G401 (cell line): ENCODE measurements at places on chromosomes 5 and 9. TPM values are rescaled to one million over a fixed set of nuclear protein-coding genes. Genes with fewer than 3 reads are reported as not detected.

DNA sequence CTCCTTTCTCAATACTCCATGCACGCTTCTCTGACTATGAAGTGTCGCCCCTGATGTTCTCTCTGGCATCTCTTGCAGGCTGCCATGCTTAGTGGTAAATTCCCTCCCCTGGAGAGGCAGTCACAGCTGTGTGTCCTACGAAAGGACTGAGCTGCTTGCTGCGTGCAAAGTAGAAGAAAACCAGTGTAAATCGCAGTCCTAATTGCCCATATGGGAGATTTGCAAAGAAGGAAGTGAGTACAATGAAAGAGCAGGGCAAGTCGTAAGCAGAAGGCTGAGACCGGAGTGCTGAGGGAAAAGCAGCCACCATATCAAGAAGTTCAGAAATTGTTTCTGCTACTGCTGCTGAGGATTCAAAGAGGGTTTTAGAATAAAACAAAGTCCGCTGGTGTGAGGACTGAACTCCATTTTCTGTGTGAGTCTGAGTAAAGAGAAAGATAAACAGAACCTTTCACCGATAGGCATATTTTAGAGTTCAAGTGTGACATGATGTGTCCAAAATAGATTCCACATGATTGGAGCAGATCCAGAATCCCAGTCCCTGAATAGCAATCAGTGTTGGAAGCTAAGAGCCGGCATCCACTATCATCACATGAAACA is 507.8 kb upstream of the MPDZ start:
- no peak for DNase-seq

DNA sequence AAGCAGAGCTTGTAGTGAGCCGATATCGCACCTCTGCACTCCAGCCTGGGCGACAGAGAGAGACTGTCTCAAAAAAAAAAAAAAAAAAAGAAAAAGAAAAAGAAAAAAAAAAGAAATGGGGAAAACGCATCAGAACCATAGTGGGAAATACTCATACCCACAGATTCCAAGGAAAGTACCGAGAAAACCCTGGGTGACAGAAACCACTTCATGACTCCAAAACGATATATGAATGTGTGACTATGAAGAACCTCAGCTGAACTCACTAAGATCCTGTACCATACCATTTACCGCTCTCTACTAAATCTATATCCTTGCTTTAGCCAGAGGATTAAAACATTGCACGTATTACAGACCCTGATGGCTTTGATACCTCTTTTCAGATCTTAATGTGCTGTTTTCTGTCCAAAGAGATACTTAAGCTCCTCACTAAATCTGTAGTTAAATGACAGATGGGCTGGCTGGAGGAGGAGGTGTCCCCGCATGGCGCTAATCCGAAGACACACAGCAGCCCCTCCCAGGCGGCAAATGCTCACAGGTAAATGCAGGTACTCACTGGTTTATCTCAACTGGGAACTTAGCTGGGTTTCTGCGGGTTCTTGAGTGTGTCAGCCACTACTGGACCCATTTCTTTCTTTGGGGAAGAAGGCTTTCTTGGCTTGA is 2.8 kb downstream of the LPCAT1 start:
- DNase-seq, result peak; percentile 56

DNA sequence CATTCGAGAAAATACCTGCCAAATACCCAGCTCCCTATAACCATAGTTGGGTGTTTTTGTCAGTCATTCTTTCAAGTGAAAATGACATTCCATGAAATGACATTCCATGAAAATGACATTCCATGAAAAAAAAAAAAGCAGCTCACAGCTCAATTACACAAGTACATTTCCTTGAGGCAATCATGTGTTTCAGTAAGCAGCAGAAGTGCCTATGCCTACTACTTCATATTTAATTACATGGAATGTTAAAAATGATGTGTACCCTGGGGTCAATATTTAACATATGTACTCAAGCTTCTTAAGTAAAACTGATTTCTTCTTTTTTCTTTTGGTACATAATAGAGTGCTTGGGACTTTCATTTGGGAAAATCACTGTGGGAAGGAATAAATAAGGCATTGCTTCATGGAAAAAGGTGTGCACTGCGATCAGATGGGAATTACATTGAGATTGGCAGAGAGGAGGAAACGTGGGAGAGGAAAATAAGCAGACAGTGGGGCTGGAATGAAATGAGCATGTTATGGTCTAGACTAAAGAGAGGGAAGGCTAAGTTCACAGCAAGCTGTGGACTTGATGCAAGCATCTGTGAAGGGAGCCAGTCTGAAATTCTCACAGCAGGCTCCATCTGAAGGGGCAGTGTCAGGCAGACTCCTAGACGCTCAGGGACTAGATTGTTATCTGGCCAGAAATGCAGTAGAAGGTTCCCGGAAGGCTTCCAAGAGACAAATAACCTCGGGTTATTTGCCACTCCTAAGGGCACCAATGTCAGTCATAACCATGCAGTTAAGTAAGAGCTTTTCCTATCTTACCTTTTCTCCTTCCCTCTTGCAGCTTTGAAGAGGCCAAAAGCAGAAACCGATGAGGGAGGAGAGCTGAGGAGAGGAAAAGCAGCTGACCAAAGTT is 15.2 kb upstream of the SPATA9 start:
- DNase-seq, result no peak

DNA sequence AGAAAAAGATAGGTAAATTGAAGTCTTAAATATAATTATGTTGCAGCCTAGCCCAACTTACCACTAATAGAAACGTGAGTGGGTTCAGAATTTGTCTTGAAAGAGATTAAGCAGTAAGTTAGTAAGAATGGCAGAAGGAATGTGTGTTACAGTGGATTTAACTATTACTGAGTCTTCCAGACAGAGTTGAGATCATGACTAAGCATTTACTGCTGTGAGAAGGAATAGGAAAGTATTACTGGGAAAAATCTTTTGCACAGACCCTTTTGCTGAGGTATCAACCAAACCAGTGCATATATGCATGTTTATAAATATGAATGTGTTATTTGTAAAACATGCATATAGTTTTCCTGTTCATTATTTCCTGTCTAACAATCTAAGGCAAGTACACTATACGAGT is 112.8 kb upstream of the EFNA5 start:
- no peak for DNase-seq

DNA sequence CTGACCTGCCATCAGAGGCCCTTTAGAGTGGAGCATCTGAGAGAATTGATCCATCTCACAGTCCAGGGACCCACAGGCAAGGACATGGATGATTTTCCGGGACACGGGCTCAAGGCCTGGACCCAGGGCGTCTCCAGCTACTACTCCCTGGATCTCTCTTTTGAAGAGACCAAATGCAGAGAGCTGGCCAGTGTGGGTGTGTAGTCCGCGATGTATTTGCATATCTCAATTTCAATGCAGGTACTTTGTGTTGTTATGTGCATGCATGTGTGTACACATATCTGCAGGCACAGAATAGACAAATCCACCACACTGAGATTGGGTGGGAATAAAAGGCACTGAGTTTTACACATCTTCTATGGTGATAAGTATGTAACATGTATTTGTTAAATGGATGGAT is 30.8 kb upstream of the ASTN2 start:
- DNase-seq, result no peak

The NUTM2G gene
- total RNA-seq, result not detected in 2 replicates

The ERAP2 gene
- 0.18 and 0.68 TPM in 2 replicates for total RNA-seq

GRCh38 chr5:14417276-14417730 is 164.3 kb upstream of the OTULINL start:
- no peak for DNase-seq

- DNase-seq, result no peak
Observed at GRCh38 chr5:116573279-116573701, 1.3 kb downstream of the SEMA6A start.

DNA sequence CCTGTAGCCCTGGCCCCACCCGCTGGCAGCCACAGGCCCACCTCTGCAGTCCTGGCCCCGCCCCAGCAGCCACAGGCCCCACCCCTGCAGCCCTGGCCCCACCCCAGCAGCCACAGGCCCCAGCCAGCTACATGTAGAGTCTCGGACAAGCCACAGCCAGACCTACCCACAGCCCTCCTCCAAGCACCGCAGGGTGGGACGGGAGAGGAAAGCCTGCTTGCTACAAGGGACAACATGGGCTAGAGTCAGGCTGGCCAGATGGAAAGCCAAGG is 49.5 kb upstream of the SARDH start:
- DNase-seq, result peak; percentile 2

The SLC22A4 gene
- 0.31 TPM in 1 of 2 replicates, not detected in the other for total RNA-seq

- DNase-seq, result no peak
Observed at GRCh38 chr5:75433814-75434506, 77.5 kb downstream of the CERT1 start.

DNA sequence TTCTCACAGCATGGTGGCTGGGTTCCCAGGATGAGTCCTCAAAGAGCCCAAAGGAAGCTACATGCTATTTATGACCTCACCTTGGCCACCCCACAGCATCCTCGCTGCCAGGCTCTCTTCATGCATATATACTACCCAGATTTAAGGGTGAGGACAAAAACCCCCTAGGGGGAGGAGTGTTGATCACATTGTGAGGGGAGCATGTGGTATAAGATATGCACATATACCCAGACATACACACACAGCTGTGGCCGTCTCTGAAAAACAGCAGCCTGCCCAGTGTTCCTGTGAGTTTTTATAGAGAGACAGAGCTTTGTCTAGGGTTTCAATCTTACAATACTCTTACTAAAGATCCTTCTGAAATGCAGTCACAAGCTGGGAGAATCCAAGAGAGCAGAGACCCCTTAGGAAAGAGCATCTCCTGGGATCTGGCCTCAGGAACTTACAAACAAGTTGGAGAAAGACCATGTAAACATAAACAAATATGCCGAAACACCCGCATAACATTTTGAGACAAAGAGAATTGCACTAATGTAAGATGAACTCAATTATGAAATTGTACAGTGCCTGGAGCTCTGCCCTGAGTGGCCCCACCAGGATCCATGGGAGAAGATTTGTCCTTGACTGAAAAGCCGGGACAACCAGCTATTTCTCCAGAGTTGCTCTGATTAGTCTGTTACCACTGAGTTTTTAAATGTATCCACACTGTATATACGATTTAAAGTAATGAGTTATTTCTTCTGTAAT is 146.4 kb downstream of the GADD45G start:
- no peak for DNase-seq

DNA sequence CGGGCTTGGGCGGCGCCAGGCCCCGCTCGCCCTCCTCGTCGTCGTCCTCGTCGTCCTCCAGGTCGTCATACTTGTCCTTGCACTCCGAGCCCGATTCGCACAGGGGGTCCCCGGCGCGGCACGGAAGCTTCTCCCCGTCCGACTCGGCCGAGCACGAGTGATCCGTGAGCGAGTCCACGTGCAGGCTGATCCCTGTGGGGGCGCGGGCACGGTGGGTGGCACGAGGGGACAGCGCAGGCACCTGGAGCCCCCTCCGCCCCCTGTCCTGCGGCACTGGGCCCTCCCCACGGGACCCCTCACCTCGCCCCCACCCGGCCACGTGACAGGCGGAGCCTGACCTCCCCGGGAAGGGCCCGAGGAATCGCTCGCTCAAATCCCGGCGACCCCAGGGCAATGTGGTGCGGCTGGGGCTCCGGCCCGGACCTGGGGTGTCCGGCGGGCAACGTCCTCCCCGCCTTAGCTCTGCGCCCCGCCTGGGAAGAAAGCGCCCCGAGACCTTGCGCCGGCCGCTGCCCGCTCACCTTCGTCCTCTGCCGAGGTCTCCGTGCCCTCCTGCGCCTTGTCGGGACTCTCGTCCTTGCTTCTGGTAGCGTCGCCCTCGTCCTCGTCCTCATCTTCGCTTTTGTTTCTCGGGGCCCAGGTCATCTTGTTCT is 2.5 kb downstream of the IRX2 start:
- DNase-seq, result no peak
